ENCODE measurements at places on chromosomes 5 and 9. TPM values are rescaled to one million over a fixed set of nuclear protein-coding genes. Genes with fewer than 3 reads are reported as not detected.

C9 gene
- total RNA-seq: not detected

MLANA gene
- total RNA-seq: not detected

GRCh38 chr5:172559004-172559932 lies 81.8 kb upstream of the NEURL1B start:
- DNase-seq: peak; percentile 38

ADAM19 gene
- total RNA-seq: 19.3 TPM

DNA sequence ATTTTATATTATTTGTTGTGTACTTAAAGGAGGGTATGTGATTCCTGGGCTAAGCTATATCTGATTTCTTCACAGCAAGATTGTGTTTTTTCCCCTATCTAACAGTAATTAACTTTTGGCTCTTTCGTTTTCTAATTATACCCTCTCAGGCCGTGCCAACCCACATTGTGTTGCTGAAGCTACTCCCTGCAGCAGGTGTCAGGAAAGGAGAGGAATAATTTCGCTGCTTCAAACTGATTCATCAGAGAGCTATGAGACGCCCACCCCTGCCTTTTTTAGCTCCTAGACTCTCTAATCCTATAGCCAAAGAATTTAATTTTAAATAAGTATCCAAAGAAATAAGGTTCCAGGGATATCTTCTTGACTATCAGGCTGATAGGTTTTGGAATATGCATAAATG lies 3.8 kb downstream of the CAVIN4 start:
- DNase-seq: no peak

DNA sequence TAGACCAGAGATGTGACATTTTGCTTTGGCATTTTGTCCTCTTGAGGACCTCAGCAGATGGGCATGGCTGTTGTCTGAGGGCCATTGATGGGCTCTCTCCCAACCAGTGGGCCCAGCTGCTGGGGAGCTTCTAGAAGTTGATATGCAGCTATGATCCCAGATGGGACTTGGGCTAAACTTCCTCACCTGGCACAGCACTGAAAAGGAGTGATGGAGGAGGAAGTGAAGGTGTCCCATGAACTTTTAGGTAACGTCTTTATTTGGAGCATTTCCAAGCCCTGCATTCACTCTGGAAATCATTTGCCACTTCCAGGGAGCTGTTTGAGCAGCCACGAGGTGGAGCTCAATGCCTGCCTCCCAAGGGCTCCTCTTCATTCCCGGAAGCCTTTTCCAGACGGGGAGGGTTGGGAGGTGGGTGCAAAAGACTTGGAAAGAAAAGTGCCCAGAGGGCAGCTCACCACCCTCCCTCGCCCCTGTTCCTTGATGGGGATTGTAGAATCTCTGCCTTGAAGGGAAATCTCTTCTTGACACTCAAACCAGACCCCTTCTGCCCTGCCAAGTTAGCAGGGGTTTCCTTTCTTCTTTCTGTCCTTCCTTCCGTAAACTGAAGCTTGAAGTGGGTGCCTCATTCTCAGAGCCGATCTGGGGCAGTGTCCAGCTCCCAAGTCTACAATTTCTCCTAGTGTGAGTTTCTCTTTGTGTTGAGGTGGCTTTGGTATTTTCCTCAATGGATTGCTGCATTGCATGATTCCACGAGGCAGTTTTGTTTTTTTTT lies 18.1 kb upstream of the NEUROG1 start:
- no peak for DNase-seq

- DNase-seq: no peak
Observed at GRCh38 chr5:62341783-62342475, 35.9 kb downstream of the KIF2A start.

DNA sequence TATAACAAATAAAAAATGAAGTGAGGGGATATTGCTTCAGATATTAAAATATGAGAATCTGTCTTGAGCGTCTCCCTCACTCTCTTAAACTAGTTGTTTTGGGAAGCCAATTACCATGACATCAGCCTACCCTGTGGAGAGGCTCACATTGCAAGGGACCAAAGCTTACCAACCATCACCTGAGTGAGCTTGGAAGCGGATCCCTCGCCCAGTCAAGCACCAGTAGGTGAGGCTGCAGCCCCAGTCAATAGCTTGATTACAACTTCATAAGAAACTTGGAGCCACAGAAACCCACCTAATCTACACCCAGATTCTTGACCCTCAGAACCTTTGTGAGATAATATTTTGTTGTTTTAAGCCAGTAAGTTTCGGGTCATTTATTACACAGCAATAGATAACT lies 206.2 kb downstream of the CEMIP2 start:
- no peak for DNase-seq

ITK gene
- total RNA-seq: 0.29 TPM

DNA sequence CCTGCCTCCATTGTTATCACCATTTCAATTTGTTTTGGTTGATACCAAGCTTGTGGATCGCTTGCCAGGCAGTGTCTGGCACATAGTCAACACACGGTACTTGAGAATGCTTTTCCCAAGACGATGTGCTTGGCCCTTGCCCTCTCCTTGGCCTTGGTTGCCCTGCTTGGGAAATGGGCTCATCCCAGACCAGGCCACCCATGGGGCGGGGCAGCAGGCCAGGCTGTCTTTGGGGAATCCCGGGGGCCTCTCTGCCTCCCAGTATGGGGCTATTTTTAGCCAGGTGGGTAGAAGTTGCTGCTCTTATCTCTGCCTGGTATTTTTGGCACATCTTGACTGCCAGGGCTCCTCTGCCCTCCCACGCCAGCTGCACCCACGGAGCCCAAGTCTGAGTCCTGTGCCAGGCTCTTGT lies 49.9 kb downstream of the LMX1B start:
- no peak for DNase-seq

- DNase-seq: no peak
Observed at GRCh38 chr5:143559586-143560109, 156.2 kb upstream of the NR3C1 start.

- no peak for DNase-seq
Observed at GRCh38 chr9:133230093-133230492, 21.0 kb upstream of the OBP2B start.

CREBRF gene
- total RNA-seq: 2.8 TPM

GRCh38 chr5:21704974-21705668 lies 1148.0 kb downstream of the CDH12 start:
- no peak for DNase-seq

RAI14 gene
- total RNA-seq: 139 TPM

RNF183 gene
- total RNA-seq: not detected

DNA sequence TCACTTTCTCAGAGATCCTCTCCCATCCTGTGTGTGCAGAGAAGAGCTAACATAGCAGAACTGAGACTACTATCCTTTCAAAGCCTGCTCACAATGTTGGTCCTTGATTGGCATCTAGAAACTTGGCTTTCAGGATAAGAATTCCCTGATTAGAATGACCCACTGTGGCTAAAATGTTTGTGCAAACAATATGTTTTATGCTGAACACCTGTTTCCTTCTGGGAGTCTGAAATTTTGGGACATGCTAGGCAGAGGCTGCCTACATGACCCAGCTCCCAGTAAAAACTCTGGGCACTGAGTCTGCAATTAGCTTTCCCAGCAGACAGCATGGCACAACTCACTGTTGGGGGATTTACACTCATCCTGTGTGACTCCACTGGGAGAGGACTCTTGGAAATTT lies 78.9 kb downstream of the CFAP95 start:
- no peak for DNase-seq

GRCh38 chr9:18358325-18358724 lies 115.6 kb upstream of the ADAMTSL1 start:
- no peak for DNase-seq

DNA sequence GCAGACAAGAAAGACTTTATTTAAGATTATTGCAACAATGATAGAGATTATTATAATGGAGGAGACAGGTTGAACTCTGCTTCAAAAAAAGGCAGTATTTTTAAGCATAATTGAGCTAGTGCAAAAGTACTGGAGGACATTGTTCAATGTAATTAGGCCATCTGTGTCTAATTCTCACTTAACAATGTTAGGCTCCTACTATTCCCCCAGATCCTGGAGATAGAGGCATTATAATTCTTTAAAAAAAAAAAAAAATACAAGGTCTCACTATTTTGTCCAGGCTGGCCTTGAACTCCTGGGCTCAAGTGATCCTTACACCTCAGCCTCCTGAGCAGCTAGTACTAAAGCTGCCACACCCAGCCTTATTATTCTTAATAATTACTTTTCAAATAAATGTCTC lies 193.4 kb upstream of the NUDT12 start:
- no peak for DNase-seq

RASGRF2 gene
- 2.6 TPM for total RNA-seq

DNA sequence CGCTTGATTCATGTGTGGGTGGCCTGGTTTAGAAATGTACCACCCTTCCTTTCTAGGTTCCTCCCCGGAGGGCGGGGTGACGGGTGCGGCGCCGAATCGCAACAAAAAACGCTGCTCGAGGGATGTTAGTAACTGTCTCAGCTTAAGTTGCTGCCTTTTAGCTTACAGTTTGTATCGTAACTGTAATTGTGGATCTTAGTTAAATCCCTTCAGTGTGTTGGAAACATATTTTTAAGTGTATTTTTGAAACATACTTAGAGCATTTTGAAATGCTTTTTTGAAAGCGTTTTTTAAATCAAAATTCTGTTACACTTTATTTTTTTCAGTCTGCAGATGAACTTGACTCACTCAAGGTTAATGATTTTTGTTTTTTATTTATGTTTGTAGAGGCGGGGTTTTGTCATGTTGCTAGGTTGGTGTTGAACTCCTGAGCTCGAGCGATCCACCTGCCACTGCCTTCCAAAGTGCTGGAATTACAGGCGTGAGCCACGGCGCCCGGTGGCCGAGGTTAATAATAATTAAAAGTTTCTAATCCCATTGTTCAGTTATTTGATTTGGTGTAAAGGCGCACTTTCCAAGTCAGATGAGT lies 997 bp upstream of the CHD1 start:
- DNase-seq: no peak

RASGEF1C gene
- total RNA-seq: not detected

DNA sequence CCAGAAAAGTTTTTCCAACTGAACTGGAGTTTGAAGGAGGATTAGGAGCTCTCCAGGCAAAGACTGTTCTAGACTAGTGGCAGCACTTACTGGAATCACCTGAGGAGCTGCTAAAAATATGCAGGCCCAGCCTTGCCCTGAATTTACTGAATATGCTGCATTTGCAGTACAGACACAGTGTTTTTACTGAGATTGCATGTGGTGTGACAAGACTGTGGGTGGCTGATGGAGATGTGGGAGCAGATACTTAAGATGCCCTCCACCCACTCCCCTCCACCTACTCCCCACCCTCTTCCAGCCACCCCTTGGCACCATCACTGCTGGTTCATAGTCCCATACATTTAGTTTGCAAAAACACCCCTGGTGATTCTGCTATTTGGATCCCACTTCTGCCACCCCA lies 64.1 kb upstream of the HRH2 start:
- DNase-seq: no peak

- peak; percentile 32 for DNase-seq
Observed at GRCh38 chr5:139787257-139787567, 8.4 kb upstream of the PSD2 start.

DNA sequence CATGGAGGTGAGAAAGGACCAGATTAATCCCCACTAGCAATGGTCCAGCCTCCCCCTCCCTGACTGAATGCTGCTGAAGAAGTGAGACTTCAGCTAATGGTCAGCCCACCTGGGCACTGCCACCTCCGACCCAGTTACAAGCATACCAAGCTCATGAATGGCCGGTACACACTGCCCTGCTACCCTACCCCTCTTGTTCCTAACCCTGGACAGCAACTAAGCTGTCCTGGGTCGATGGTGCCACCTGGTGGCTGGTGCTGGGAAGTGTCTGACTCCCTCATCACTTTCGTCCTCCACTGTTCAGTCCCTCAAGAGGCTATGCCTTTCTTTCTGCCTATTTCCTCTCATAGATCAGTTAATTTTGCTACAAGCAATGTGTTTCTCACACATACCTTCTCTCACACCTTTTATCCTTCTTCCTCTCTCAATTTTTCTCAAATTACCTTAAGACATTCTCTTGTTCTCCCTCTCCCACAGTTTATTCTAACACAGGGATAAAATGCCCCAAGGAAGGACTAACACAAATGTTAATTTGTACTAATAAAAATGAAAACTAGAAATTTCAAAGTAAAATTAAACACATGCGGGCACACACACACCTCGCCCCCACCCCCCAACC lies 42.4 kb downstream of the PAX5 start:
- no peak for DNase-seq

GRCh38 chr9:130664251-130665028 lies at the start of gene PRDM12:
PRDM12 (plus strand) TSS chr9:130664594; CDS start chr9:130664654, 60 bp downstream.
- DNase-seq: no peak

GRCh38 chr5:154514331-154514730 lies 36.3 kb upstream of the HAND1 start:
- DNase-seq: no peak

GRCh38 chr9:13992138-13993088 lies 321.5 kb downstream of the NFIB start:
- DNase-seq: no peak

GRCh38 chr9:129835860-129836223 lies 584 bp downstream of the USP20 start:
- no peak for DNase-seq

IL9 gene
- not detected for total RNA-seq

DNA sequence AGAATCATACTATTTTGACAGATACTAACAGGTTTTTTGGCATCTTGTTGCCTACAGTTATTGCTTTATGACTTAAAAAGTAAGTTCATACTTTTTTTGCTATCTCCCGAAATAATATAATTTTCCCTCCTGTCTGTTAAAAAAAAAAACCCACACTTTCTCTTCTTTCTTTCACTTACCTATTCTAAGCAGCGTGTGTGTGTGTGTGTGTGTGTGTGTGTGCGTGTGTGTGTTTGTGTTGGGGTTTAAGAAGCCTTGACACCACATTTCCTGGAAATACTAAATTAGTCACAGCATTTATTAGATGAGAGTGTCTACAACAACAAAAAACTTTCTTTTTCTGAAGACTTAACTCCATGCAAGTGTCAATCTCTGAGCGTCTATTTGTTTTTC lies 12.4 kb downstream of the TNFAIP8 start:
- no peak for DNase-seq

LCN1 gene
- not detected for total RNA-seq

C9orf43 gene
- total RNA-seq: 0.22 TPM

DNA sequence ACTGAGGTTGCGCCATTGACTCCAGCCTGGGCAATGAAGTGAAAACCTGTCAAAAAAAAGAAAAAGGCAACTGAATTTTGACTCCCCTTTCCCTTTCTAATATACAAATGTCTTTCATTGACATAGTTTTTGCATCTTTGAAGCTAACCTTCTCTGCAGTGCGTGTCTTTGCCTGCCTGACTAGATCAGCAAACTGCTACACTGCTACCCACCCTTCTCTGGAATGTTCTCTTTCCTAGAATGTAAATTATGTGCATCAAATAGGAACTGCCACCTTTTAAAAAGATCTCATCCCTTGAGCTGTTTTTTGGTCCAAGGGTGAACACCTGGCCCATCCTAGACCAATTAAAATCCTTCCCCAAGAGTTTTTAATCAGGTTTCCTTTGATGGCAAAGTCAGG lies 127.6 kb downstream of the SLC28A3 start:
- DNase-seq: no peak

GRCh38 chr5:83564069-83564749 lies 92.7 kb downstream of the VCAN start:
- no peak for DNase-seq

DNA sequence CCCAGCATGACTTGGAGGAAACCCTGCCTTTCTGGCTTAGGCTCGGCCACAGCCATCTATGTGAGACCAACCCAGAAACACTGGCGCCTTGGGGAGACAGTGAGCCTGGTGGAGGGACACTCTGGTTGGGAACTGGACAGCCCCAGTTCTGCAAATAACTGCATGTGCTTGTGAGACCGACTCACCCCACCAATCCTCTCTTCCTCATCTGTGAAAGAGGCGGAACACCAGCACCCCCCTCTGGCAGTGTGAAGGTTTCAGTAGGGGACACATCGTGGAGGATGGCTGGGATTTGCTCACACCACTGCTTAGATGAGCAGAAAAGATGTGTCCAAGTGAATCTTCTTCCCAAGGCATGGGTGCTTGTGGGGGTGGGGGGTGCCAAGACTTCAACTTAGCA lies 43.4 kb upstream of the N4BP3 start:
- no peak for DNase-seq
